ENCODE measurements at places on chromosomes 5 and 9.

DNA sequence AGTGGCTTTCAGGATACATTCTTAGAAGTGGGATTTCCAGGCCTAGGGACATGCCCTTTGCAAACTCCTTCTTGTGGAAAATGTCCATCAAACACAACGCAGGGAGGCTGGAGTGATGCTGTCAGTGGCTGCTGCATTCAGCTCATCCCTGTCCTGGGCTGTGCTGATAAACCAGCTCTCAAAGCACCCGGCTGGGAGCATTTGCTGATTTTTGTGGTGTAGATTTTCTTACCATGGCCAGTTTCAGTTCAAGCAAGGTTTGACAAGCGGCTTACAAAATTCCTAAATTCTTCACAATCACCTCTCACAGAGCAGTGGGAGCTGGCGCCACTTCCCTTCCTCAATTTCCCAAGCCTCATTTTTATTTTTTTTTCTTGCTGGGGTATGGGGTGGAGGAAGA is 28.2 kb downstream of the FAM163B start:
- no peak for DNase-seq

DNA sequence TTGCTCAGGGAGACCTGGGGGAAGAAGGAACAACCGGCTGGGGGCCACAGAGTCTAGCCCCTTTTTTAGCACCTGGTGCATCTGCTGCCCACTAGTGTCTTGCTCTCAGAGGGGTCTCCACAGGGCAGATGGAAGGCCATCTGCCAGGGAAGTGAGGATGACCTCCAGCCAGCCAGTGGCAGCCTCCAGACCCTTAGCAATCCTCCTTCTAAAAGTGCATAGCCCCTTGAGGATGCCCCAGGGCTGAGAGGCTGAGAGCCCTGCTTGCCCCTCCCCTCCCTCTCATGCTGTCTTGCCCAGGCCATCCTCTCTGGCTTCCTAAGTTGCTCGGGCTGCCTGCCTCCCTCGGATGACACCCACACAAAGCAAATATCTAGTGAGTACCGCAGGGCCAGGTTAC is 81.5 kb upstream of the PANK3 start:
- no peak for DNase-seq

GRCh38 chr9:130330202-130330862 is 64.8 kb downstream of the HMCN2 start:
- DNase-seq = no peak

DNA sequence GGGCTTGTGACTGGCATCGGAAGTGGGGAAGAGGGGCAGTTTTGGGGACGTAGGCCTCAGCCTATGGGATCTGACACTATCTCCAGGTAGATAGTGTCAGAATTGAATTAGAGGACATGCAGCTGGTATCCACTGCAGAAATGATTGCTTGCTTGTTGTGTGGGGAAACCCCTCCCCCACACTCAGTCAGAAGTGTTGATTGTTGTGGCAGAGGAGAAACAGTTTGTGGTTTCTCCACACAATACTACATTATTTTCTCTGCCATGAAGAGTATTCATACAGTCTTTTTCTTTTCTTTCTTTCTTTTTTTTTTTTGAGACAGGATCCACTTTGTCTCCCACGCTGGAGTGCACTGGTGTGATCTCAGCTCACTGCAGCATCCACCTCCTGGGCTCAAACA is 113.9 kb downstream of the ARRDC3 start:
- no peak for DNase-seq

DNA sequence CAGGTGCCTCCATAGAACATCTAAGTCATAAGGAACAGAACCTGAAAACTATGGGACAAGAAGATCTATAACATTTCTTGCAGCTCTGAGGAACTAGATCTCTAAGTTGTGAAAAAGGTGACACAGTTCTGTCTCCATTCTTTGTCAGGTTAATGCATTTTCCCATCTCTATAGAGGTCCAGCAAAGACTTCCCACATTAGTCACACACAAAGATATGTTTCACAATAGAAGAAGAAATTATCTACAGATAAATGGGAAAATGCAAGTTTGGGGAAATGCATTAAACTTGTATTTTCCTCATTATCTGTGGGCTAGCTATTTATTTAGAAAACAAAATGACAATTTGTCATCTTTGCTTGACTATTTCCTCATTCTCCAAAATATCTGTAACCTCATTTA is 458.6 kb upstream of the PAPPA start:
- DNase-seq = no peak

- no peak for DNase-seq
These were observed 6.2 kb upstream of the TPM2 start for GRCh38 chr9:35695943-35696401.

- DNase-seq = peak; percentile 14
These were observed 16.6 kb upstream of the CARD19 start for GRCh38 chr9:93079371-93079770.

DNA sequence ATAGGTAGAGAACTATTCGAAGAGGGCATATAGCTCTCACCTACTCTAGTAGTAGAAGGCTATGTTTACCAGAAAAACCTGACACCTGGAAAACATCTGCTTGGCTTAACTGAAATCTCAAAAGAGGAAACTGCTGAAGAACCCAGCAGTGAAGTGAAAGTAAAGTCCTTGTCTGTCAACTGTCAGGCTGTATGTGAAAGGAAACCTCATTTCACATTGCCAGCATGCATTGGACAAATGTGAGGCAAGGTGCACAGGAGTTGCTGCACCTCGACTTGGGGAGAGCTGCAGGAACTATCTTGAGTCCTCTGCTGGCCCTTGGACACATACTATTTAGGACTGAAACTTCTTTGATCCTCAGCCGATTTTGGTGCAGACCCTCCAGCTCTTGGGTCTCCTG is 53.3 kb downstream of the NREP start:
- no peak for DNase-seq

Data from activated T-cell treated with anti-CD3 and anti-CD28 coated beads, Interleukin-2, amount 50 U/mL, for 48 hours (primary cell).